Glutamatergic neuron (in vitro differentiated cells): ENCODE measurements at places on chromosomes 2 and 18.

DNA sequence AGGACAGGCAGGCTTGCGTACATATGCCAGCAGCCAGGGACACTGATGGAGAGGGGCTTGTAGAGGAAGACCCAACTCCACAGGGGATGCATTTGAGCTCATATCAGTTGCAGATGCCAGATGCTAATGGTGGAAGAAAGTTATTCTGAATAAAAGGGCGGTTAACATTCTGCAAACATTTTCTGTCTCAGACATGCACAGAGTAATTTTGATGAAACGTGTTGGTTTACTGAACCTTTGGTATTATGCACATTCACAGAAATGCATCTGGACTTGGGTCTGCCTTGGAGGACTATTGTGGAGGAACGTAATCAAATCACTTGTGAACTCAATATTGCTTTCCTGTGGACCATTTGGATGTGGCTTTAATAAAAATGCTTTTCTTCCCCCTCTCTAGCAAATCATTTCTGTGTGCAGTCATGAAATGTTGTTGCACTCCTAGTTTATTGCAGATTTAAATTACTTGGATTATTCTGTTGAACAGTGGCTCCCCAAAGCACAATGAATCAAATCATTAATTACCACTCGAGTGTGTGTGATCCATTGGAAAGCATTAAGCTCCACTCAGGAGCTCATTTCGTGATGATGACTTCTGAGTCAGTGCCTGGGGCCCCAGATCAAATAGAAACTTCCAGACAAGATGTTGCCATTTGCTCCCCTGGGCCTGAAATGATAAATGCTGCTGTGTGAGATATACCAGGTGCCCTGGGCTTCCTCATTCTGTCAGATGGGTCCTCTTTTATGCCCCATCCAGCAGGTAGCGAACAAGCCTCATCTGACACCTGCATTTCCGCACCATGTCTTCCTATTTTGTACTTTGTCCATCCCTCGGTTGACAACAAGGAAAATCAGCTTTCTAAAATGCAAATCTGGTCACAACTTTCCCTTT is 697.0 kb upstream of the HS6ST1 start:
- no peak for DNase-seq

- no peak for DNase-seq
Measured at GRCh38 chr2:24511198-24511597, 20.1 kb downstream of the NCOA1 start.

DNA sequence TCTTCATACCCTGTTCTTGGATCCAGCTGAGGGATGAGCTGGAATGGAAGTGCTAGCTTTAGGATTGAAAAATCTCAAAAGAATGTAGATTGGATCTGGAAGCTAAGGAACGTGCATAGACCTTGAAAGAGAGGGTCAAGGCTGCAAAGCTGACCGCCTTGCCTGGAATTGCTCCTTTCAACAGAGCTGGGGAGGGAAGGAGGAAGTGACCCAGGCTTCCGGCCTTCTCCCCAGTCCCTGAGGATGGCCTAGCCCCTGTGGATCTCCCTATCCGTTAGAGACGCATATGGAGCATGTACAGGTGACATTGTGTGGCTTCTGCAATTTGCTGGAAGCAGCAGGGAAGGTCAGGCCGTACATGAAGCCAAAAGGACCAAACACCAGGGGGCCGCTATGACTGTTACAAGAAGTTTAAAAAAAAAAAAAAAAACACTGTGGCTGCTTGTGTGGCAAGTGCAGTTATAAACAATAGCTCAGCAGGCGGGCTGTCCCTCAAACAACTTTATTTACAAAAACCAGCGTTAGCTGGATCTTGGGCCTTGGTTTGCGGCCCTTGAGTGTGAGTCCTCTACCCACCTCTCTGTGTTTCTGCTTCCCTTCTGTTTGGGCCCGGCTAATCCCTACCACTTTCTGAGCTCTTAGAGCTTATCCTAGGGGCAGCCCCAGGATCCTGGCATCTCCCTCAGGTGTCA is 227.6 kb downstream of the SEPTIN10 start:
- peak; percentile 3 for DNase-seq

DNA sequence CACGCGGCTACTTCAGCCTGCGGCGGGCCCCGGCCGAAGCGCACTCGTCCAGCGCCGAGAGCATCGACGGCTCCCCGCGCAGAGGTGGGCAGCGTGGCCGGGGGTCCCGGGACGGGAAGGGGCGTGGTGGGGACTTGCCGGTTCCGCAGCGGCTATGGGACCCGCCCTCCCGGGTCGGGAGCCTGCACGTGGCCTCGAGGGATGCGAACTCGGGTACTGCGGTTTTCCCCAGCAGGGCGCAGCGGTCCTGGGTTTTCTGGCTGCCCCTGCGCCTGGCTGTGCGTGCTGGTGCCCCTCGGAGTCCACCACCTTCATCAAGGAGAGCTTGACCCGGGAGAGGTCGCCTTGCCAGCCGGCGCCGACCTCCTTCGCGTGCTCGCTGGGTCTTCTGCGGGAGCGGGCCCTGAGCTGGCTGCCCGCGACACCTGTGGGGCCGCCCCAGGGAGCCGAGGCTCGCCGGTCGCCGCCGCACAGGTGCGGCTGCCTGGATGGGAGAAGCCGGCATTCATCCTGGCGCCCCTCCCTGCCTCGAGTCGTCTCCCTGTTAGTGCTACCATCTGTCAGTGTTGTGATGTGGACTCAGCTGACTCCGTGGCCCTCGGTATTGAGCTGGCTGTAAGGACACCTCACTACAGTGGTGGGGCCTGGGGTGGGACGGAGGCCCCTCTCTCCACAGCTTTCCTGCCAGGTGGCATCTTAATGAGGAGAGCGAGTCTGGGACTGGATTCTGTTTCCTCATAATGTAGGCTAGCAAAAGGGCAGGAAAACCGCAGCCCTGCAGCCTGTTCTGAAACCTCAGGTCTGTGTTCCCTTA is 177.3 kb downstream of the AGAP1 start:
- DNase-seq: peak; percentile 47

- DNase-seq: no peak
Measured at GRCh38 chr2:144703852-144704708, 184.2 kb upstream of the ZEB2 start.

DNA sequence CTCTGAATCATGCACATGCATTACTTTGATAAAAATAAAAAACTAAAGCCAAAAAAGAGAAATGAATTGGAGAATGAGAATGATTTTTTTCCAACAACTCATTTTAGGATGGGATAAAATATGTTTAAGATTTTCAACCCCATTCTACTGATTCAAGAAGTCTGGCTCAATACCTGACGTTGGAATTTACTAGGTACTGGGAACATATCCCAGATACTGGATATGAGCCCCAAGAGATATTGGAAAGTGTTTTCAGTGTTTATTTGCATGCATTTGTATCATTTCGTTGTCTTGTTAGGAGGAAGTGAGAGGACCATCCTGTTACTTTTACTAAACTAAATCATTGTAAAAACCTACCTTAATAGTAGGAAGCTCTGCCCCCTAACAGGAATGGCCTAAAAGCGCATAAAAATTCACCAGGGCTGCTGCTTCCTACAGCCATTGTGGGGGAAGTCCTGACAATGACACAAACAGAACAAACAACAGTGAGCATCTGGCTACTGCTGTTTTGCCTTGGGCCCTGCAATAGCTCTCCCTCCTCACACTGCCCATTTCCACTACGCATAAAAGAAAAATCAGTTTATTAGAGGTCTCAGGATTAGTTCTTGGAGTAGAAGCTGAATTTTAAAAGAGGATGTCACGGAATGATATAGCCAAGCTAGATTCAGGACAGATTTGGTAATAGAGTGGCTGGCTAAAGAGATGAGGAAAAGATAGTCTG is 35.2 kb downstream of the ANKAR start:
- no peak for DNase-seq

GRCh38 chr2:173264603-173265366 is 89.9 kb upstream of the CDCA7 start:
- no peak for DNase-seq

- no peak for DNase-seq
Measured at GRCh38 chr18:57057890-57058289, 89.0 kb upstream of the BOD1L2 start.

DNA sequence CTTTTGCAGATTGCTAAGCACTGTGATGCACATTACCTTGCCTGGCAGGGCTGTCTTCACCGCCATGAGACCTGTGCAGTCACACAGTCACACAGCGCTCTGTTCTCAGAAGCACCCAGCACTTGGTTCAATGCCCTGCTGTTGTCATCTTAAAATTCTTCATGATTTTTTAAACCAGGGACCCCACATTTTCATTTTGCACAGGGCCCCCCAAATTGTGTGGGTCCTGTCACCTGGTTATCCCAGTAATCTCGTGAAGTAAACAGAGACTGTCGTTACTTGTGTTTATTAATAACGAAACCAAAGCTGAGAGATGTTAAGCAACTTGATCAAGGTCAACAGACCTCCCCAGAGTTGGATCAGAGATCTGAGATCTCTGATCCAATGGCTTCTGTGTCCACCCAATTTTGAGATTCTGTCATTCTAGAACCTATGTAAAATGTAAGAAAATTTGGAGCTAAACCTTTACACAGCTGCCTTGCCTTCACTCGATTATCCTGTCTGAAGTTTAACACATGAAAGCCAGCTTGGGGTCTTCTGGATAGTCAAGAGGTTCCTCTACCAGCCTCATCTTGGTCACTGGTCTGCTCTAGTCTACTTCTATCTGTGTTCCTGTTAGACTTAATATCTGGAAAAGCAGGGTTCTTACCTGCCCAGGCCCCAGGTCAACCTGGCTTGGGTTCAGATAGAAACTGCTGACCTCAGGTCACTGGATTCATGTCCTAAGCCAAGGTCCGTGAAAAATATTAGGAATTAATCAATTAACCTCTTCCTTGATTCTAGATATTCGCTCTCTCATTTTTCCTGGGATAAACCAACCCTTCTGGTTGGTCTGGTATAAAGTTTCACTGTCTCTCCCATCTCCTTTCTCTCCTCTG is 13.7 kb upstream of the TTC39C start:
- DNase-seq: no peak

- no peak for DNase-seq
Measured at GRCh38 chr2:129481306-129482219, 497.9 kb upstream of the RAB6C start.

GRCh38 chr2:309148-309953 is 21.5 kb upstream of the ALKAL2 start:
- DNase-seq: no peak

DNA sequence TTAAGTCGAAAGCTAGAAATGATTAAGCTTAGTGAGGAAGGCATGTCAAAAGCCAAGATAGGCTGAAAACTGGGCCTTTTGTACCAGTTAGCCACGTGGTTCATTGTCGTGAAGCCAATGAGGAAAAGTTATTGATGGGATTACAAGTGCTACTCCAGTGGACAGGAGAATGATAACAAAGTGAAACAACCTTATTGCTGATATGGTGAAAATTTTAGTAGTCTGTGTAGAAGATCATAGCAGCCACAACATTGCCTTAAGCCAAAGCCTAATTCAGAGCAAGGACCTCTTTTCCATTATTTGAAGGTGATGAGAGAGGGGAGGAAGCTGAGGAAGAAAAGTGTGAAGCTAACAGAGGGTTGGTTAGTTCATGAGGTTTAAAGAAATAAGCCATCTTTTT is 24.1 kb upstream of the RAMP1 start:
- no peak for DNase-seq

GRCh38 chr2:24908461-24908901 is 11.6 kb downstream of the ADCY3 start:
- no peak for DNase-seq

- no peak for DNase-seq
Measured at GRCh38 chr2:209581040-209581439, 157.2 kb downstream of the MAP2 start.

- DNase-seq: no peak
Measured at GRCh38 chr18:66393463-66393862, 210.4 kb downstream of the CDH19 start.
